ENCODE measurements at places on chromosomes 5 and 9. TPM values are rescaled to one million over a fixed set of nuclear protein-coding genes. Genes with fewer than 3 reads are reported as not detected.

FOXI1 gene
- not detected for total RNA-seq

MZB1 gene
- not detected for total RNA-seq

NUTM2F gene
- total RNA-seq = 0.31 TPM

CCDC152 gene
- total RNA-seq = not detected

SLC2A6 gene
- total RNA-seq = 8.2 TPM

LURAP1L gene
- total RNA-seq = 32.7 TPM

PCDHB9 gene
- total RNA-seq = 14.5 TPM

SLC46A2 gene
- total RNA-seq = not detected

KCTD16 gene
- total RNA-seq = 3.9 TPM

PTBP3 gene
- 39.3 TPM for total RNA-seq

OR2S2 gene
- not detected for total RNA-seq

SPINK5 gene
- total RNA-seq = 19.8 TPM

SLF1 gene
- 9.8 TPM for total RNA-seq

UIMC1 gene
- 45.2 TPM for total RNA-seq

PCDHB3 gene
- 21.6 TPM for total RNA-seq

Data from mesothelial cell of epicardium (in vitro differentiated cells).